Astrocyte of the cerebellum (primary cell): ENCODE measurements at places on chromosomes 2 and 18.
A peak's percentile ranks its signal among the peaks of the same experiment; 100 is the strongest.

DNA sequence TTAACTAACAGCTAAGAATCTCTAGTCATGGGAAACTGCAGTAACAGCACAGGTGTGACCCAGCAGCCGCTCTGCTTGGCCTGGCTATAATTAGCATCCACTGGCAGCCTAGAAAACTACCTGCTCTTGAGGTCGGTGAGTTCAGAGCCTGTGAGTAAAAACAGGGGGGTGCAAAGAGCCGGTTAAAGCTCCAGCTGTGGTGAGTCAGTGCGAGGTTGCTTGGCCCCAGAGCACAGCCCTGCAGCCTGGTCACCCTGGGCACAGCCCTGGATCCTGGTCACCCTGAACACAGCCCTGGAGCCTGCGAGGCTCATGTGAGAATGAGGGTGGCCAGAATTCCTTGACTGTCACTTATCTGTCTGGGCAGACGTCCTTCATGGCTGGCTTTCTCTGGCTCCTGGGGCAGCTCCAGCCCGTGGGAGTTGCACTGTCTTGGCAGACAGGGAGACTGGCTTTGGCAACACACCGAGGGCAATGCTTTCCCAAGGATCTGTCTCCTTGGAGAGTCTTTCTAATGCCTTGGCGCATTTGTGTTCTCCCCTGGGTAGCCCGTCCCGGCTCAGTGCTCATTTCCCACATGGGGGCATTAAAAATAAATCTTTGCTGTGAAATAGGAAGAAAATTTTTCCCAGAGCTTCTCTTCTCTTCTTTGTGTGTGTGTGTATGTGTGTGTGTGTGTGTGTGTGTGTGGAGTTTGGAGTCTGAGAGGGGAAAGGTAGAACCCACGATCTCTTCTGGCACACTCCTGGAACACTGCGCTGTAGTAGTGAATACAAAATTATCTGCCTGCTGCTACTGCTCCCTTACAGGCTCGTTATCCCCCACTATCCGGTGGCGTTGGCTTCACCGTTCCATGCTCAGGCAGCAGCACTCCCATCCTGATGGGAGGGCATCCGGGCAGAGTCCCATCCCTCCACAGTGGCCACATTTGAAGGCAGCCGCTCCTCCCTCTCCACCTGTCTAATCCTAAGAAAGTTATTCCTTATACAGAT is 250.2 kb upstream of the MEX3C start:
- no peak for DNase-seq

- DNase-seq, result no peak
Observed at GRCh38 chr18:41324934-41325333, 630.1 kb upstream of the PIK3C3 start.

- no peak for DNase-seq
Observed at GRCh38 chr2:98180456-98180855, 93.5 kb downstream of the VWA3B start.

DNA sequence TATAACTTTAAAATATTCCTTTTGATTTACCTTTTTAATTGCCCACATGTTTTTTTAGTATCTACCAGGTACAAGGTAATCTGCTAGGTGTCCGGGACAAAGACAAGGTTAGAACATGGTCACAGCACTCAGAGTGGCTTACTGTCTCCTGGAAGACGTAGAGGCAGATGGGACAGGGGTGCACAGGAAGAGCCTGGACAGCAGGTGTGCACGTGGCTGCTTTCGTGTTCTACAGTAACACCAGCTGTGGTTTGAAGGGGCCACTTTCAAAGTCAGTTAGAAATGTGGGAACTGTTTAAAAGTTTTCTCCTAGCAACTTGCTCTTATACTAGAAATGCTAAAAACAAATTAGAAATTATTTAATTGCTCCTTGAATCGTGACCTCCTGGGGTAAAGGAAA is 102.9 kb upstream of the ALPP start:
- no peak for DNase-seq

DNA sequence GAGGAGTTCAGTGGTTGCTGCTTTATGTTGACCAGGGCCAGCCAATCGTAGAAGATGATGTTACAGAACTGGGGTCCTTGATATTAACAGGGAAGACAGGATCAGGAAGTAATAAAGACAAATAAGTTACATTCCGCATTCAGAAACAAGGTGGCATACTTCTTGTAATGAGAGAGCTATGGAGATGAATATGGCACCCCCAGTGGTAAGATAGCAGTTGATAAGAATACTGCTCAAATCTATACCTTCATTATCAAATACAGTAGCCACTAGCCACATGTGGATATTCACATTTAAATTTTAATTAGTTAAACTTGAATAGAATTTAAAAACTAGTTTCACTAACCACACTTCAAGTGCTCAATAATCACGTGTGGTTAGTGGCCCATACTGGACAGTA is 290.4 kb upstream of the RBMS1 start:
- no peak for DNase-seq

GRCh38 chr2:240298117-240298790 is 137.2 kb upstream of the GPC1 start:
- no peak for DNase-seq

GRCh38 chr2:217886720-217887309 is 116.0 kb downstream of the TNS1 start:
- DNase-seq, result peak; percentile 64

DNA sequence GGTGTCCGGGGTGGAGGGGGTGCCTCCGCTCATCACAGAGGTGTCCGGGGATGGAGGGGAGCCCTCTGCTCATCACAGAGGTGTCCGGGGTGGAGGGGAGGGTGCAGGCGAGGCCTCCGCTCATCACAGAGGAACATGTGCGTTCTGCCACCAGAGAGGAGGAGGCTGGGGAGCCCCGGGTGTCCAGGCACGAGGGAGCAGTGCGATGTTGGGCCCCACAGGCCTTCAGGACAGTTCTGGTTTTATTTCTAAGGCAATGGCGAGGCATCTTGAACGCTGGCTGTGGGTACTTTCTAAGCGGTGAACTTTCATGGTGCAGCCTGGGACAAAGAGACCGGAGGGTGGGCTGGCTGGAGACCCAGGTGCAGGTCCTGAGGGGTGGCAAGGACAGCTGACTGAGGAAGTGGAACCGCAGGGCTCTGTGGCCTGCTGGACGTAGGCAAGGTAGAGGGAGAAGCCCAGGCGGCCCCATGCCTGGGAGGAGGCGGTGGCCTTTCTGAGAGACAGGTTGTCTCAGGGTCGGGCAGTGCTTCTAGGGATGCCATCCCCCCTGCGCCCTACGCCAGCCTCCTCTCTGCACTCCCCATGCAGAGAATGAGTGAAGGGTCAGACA is 196.6 kb upstream of the SALL3 start:
- no peak for DNase-seq

- peak; percentile 57 for DNase-seq
Observed at GRCh38 chr2:205868773-205869333, 186.6 kb downstream of the NRP2 start.

GRCh38 chr2:68465081-68465916 is 1.8 kb downstream of the FBXO48 start:
- DNase-seq, result no peak

DNA sequence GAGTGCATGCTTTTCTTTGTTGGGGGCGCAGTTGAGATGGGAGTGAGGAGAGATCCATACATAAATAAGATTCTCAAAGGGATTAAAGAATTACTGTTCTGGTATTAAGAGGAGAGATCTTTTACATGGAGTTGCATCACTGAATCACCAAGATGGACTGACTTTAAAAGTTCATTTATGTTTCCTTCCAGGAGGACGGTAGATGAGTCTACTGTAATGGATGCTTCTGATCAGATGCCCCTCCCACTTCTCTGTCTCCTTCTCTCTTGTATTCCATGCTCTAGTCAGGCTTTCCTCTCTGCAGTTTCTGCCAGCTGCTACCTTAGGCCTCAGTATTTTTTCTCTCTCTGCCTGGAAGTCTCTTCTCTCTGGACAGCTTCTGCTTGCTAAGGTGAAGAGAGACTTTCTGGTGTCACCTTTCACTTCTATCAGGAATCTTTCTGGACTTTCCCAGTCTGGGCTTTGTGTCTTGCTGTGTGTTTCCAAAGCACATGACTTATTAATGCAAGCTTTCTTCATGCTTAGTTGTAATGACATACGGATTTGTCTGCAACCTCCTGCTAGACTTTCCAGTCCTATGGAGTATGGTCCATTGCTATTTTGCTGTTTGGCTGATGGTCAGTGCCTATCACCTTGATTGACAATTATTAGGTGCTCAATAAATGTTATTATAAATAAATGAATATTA is 23.6 kb downstream of the FAM171B start:
- DNase-seq, result no peak

GRCh38 chr2:10303181-10303693 is 533 bp downstream of the HPCAL1 start:
- DNase-seq, result no peak

DNA sequence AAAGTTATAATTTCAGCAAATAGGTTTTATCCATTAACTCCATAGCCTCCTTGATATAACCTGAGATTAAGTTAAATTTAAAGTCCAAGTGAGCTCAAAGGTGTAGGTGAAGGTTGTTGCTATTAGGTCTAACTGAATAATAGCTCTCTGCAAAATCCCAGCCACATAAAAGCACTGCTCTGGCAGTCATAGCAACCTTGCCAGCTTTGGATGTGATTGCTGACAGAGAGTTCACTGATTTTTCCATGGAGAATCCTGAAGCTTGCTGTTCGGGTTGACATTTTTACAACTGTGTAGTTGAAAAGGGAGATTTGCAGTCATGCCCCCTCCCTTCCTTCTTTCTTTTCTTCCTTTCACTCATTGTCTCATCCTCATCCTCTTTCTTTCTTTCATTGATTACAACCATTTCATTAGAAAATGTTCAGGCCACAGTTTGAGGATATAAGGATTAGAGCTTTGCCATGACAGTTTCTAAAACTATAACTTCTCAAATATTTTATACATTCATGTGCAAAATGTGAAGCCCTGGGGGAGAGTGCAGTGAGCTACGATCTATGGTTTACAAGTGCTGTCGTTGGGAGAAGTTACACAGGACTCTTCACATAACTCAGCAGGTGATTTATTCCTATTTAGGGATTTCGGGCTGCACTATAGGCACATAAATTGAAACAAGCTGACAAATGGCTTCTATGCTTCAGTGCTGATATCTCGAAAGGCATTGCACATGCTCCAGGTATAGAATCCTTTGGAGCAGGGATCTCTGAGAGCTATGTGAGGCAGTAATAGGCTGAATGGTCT is 193.8 kb downstream of the LRRTM4 start:
- DNase-seq, result no peak

GRCh38 chr2:16629044-16629443 is 36.6 kb downstream of the CYRIA start:
- no peak for DNase-seq

DNA sequence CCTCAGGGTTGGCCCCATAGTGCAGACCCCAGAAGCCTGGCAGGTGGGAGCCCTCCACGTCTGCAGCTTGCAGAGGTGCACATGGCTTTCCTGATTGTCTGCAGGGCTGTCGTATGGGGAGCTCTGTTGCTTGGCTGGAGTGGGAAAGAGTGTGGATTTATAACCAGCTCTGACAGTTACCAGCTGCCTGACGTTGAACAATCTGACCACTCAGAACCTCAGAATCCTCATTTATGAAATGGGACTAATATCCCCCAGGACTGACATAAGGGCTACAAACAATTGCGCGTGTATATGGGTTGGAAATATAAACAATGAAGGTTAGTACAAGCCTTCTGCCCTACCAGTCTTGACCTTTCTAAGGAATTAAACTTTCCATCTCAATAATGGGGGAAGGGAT is 13.9 kb upstream of the PXDN start:
- DNase-seq, result no peak

- no peak for DNase-seq
Observed at GRCh38 chr2:195662138-195662537, 5.1 kb downstream of the SLC39A10 start.

DNA sequence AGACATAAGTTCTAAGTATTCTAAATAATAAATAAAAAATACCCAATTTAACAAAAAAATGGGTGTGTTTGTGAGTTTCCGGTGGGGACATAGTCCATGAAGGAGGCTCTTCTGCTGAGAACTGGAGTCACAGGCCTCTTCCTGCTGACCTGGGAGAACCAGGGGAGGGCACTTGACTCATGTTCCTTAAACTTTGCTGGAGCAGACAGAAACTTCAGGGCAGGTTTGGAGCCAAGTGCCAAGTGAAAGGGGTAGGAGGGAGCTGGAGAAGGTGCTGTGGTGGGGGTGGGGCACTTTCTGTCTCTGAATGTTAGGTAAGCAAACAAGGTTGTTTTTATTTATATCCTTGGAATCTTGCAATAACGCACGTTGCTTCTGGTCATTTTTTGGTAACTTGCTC is 78.8 kb upstream of the TTN start:
- no peak for DNase-seq

DNA sequence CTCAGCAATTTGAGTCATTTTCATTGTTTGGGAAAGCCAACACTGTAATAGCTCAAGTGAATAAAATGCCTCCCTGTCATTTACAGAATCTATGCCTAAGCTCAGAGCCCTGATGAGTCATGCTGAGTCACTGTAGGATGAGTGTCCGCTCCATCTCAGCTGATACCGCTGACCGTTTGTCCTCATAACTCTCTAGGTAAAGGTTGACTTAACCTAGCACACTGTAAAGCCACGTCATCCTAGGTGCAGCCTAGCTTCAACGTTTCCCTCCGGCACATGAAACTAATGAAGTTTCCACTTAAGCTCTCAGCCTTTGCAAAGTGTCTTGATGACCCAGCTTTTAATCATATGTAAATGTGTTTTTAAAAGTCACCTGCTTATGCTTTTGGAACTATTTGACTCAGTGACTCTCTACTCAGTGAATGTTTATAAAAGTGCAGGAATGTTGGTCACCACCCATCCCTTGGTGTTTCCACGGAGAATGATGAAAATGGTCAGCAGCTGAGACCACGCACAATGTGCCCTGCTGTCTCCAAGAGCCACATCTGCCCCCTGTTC is 154.0 kb downstream of the PMAIP1 start:
- DNase-seq, result peak; percentile 75

- no peak for DNase-seq
Observed at GRCh38 chr18:23057096-23057495, 78.2 kb upstream of the CABLES1 start.

DNA sequence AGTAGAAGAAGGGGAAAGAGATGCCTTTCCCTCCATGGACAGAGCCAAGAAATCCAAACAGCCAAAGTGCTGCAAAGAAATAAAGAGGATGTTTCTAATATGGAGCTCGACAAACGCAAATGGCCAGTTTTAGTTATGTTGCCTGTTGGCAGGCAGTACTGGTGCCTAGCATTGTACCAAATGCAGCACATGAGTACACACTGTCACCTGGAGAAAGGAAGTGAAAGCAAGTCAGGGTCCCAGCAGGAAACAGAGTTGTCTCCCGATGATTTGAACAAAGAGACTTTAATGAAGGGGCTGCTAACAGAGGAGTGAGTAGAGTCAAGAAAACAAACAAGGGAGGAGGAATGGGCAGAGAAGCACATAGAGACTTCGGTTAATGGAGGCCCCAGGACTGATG is 623.0 kb downstream of the BCL11A start:
- DNase-seq, result no peak

GRCh38 chr2:68811364-68811763 is 59.8 kb downstream of the BMP10 start:
- DNase-seq, result no peak

GRCh38 chr18:25340762-25341161 is 11.2 kb downstream of the ZNF521 start:
- DNase-seq, result no peak
